ENCODE measurements at places on chromosomes 7 and 10. TPM values are rescaled to one million over a fixed set of nuclear protein-coding genes. Genes with fewer than 3 reads are reported as not detected.

- peak; percentile 58 for DNase-seq
Measured at GRCh38 chr7:140674899-140675701, 2.4 kb downstream of the ADCK2 start.

DNA sequence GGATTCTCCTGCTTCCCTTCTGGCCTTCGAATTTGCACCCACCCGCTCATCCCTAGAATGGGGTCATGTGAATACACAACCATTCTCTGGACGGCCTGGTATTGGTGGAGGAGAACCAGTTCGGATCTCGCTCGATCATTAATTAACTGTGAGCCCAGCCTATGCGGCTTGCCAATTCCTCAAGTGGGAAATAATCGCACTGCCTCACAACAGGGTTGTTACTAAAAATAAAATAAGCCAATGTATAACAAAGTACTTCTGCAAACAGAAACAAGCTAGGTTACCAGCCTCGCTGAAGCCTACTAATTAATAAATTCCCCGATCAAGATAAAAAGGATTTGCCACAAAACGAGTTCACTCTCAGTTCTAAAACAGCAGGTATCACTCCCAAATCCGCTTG, 16.2 kb downstream of the CTBP2 start:
- DNase-seq, result no peak

GRCh38 chr10:132942101-132943057, at the start of gene CFAP46:
TSS of gene CFAP46 (minus strand) at chr10:132942570. CDS start at chr10:132942484, 86 bp downstream.
- peak; percentile 41 for DNase-seq

Gene NUDT13
- total RNA-seq, result not detected

GRCh38 chr7:22116451-22117030, 170.8 kb upstream of the CDCA7L start:
- DNase-seq, result no peak

- peak; percentile 5 for DNase-seq
Measured at GRCh38 chr10:6667679-6668270, 87.7 kb upstream of the PRKCQ start.

Gene PTF1A
- total RNA-seq, result not detected

DNA sequence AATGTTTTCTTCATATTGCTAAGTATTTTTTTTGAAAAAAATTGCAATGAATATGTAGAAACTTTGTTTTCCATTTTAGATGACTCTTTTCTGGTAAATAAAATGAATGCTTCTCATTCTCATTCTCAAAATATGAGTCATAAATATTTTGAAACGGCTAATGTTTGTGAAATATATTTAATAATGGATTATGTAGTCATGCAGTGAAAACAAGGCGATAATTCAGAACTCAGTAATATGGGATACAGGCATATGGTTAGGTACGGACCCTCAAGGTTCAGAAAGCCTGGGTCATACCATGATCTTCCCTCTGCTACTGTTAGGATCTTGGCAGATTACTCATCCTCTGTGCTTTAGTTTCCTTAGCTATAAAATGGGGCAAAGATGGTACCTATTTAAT, 46.2 kb upstream of the SLC39A12 start:
- no peak for DNase-seq

GRCh38 chr7:36677769-36678437, 46.4 kb downstream of the AOAH start:
- DNase-seq, result no peak

- no peak for DNase-seq
Measured at GRCh38 chr7:75711076-75711475, 27.7 kb downstream of the HIP1 start.

DNA sequence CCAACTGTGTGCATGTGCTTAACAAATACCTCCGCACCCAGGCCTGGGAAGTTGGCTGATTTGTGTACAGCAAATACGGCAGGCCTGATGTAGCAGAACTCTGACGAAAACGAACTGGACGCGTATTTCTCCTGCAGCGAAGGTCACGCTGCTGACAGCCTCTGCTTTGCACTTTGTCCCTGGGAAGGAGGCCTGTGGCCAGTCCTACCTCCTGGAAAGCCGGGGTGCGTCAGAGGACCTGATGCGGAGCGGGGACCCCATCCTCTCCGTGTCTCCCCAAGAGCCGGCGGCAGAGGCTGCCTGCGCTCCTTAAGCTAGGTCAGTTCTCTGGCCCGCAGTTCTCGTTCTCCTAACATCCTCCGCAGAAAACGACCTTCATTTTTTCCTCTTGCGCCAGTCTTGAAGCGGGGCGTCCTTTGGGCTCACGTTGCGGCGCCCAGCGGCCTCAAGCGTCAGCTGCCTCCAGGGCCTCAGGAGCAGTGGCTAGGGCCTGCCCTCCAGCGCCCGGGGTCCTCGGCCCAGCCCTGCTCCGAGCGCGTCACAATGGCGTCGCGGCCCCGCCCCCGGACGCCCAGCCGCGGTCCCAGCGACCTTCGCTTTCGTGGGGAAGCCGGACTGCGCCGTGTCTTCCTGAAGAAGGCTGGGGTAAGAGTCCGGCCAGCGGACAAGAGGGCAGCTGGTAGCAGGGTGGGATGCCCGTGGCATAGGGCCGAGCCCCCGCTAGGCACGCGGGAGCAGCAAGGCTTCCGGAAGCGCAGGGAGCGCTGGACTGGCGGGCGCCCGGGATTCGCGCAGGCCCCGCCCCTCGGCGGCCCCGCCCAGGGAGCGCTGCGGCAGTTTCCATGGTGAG, at the start of gene ZNF487:
TSS of gene ZNF487 (plus strand) at position 821 of the 850 bp plus-strand sequence. CDS start 38,703 bp downstream, outside the sequence.
- peak; percentile 89 for DNase-seq

GRCh38 chr7:37663693-37664092, 19.9 kb upstream of the GPR141 start:
- no peak for DNase-seq

GRCh38 chr10:23324351-23324750, 20.2 kb downstream of the C10orf67 start:
- DNase-seq, result no peak

DNA sequence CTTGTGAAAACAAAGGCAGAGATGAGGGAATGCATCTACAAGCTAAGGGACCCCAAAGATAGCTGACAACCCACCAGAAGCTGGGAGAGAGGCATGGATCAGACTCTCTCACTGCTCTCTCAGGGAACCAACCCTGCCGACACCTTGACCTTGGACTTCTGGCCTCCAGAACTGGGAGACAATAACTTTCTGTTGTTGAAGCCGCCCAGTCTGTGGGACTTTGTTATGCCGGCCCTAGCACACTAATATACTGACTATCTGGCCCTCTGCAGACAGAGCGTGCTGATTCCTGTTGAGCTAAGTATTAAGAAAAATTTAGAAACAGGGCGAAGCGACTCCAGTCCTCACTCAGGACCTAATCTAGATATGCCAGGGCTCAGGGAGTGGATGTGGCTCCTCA, 144.3 kb upstream of the TCF7L2 start:
- DNase-seq, result no peak

- no peak for DNase-seq
Measured at GRCh38 chr7:6226194-6226799, 46.1 kb downstream of the CYTH3 start.

DNA sequence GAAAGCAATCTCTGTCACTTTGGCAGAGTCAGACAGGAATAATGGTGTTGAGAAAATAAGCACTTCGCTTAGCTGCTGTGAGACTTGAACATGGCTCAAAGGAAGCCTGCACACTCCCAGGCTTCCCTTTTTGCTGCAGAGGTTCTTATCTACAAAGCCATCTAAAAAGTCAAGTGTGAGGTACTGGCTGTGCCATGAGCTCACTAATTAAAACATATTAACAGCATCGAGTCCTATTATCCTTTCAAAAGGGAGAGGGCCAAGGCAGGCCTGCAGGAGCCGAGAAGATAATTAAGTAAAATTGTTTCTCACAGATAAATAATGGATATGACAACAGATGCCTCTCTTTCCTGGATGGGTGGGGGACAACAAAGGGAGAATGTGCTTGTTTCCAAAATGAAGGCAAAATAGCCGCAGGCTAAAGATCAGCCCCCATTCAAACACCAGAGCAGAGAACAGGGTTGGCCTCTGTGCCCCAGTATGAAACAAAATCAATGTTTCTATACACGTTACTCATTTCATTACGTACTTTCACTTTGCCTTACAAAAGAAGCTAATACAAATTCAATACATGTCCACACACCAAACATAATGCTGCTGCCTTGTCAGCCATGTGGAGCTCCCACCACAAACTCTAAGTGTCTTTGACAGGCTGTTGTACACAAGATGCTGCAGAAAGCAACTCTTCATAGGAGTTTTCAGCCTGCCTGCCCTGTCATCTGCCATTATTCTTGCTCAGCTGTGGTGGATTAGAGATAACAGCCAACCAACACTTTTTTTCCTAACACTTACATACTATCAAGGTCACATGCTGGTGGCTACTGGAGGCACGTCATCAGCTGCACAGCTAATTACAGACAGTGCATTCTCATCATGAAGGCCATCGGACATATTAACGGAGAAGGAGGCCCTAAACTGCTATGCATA, 55.3 kb downstream of the ELAPOR2 start:
- DNase-seq, result no peak

GRCh38 chr10:112585126-112585525, 138.1 kb downstream of the VTI1A start:
- no peak for DNase-seq

- DNase-seq, result no peak
Measured at GRCh38 chr10:35907548-35907947, 265.5 kb upstream of the FZD8 start.

DNA sequence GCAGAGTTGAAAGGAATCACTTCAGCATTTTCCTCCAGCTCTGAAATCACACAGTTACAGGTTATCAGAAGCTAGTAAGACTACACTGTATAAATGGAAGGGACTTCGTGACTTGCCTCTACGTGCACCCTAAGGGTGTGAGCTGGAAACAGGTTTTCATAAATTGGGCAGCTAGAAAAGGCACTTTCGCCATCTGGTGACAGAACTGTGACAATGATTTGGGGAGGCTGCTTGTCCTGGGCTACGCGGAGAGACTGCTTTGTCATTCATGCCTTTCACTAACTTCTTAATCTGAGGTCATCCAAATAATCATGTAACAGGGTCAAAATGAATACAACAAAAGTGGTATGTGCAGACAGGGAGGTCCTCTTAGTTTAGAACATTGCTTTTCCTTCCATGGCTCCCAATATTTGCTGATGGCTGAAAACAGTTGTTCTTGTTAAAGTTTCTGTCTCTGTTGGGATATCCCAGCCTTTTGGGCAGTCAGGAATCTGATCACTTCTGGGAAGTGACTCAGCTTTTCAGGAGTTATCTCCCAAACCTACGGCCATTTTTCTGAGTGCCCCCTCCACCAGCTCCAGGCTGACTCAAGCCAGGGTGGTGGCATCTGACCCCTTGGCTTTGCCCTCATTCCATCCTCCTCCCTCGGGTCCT, 17.8 kb downstream of the VWC2 start:
- peak; percentile 92 for DNase-seq

DNA sequence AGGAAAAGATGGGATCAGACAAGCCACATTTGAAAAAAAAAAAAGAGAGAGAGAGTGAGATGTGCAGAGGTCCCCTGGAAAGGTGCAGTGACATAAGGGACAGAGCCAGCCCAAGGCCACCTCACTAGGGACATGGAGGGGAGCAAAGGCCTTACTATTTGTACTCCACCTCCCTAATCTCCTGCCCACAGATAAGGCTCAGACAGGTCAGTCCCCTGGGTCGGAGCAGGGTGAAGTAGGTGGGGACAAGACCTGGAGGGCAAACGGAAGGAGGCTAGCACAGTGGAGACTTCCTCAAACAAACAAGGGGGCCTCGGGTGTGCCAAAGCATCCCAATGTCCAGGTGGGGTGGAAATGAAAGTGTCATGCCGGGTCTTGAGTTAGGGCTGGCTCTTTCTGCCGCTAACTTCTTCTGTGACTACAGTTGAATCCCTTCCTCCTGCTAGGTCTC, 7.0 kb downstream of the PRF1 start:
- DNase-seq, result no peak

Gene GLUD1
- 208 TPM for total RNA-seq
